ENCODE measurements at places on chromosomes 7 and 10.
A peak's percentile ranks its signal among the peaks of the same experiment; 100 is the strongest.

- no peak for DNase-seq
Measured at GRCh38 chr7:94398841-94399240, 4.1 kb downstream of the COL1A2 start.

DNA sequence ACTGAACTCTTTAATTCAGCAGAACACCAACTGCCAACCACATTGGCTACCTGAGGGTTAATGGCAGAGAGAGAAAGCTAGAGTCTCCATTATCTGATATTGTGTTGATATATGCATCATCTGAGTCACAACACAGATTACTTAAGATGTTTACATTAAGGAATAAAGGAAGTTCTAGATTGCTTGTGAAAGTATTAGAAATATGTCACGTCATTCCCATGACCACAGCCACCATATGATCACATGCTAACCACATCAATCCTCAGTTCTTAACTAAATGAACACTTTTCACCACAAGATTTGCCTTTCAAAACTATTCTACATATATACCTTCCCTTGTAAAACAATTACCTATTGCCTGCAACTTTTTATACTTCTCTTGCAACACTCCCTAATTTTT is 337.9 kb downstream of the FGFR2 start:
- no peak for DNase-seq

DNA sequence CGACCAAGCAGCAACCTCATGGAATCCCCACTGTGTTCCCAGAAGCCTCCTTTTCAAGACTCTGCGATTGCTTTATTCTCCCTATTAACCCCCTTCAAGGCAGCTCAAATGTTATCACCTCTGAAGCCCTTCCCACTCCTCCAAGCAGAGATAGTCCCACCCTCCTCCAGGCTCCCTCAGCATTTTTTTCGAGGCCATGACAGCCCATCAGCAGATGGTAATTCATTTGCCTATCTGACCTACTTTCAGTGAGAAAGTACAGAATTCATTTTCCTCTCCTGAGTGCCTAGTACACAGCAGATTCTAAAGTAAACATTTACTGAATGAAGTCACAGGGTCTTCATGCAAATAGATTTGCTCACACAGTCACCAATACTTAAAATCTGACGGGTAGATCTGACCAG is 47.8 kb downstream of the HERPUD2 start:
- DNase-seq: no peak

- no peak for DNase-seq
Measured at GRCh38 chr7:147363101-147363500, 1227.5 kb upstream of the C7orf33 start.

- DNase-seq: no peak
Measured at GRCh38 chr7:73706126-73707044, 13.1 kb downstream of the STX1A start.

- DNase-seq: no peak
Measured at GRCh38 chr7:6384327-6384726, 63.4 kb downstream of the DAGLB start.

- DNase-seq: no peak
Measured at GRCh38 chr7:141463986-141464385, 87.2 kb upstream of the AGK start.

GRCh38 chr7:1330801-1331425 is 98.2 kb downstream of the UNCX start:
- no peak for DNase-seq

DNA sequence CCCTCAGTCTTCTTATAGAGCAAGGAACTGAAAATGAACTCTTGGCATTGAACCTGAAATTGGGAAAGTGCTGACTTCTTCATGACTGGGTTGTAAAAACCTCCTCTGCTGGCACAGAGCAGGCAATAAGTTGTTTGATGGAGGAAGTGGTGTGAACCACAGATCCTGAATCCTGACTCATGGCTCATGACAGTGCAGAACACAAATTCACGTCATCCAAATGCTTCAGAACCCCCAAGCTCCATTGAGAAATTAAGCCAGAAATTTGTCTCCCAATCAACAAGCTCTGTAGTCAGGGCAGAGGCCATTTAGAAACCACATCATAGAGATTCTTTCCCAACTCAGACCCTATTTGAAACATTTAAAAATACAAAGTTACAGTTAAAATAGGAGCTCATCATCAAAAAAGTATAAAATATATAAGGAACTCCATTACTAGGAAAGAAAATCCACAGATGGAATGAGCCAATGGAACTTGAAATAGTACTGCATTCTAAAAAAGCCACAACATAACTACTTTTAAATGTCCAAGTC is 10.3 kb upstream of the STK17A start:
- peak; percentile 83 for DNase-seq

DNA sequence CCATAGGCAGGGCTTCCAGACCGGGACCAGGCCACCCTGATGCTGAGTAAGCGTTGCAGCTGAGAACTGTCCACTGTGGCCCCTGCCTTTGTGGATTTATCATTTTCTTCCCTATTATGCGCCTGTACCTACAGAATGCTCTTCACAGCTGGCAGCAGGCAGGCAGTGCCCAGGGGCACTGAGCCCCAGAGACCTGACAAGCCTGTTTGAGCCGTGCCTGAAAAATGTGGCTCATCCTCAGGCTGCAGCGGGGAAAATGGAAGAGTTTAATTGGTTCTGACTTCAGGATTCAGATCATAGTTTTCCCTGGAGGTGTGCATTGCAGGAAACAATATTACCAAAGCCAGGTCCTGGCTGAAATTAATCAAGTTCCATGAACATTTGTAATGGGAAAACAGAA is 200.2 kb downstream of the ZNF438 start:
- no peak for DNase-seq

DNA sequence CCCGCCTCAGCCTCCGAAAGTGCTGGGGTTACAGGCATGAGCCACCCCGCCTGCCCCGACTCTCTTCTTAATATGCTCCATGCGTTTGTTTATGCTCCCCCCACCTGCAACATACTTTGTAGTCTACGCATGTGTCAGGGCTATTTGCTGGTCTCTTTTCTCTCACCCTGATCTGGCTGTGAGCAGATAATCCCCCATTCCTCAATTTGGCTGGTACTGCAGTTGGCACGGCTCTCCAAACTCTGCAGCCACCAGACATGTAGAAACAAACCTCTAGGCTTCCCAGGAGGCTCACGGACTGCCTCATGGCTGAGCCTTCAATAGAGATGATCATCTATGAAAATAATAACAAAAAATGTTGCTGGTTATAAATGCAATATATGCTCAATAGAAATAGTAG is 540.3 kb upstream of the GALNT17 start:
- no peak for DNase-seq

DNA sequence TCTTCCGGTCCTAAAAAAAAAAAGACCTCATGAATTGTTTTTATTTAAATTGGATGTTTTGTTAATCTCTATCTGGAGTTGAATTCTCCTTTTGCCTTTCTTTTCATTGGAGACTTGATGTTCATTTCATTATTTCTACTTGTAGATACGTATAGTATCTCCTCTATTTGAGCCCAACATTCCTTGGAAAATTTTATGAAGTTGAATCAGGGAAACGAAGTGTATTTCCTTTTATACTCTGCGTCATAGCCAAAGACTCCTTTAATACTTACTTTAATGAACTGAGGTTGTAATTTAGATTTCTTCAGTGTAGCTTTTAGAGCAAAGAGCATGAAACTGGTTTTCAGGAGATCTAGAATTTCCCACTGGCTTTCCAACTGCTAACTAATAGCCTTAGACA is 132.4 kb downstream of the KIAA1217 start:
- DNase-seq: no peak

DNA sequence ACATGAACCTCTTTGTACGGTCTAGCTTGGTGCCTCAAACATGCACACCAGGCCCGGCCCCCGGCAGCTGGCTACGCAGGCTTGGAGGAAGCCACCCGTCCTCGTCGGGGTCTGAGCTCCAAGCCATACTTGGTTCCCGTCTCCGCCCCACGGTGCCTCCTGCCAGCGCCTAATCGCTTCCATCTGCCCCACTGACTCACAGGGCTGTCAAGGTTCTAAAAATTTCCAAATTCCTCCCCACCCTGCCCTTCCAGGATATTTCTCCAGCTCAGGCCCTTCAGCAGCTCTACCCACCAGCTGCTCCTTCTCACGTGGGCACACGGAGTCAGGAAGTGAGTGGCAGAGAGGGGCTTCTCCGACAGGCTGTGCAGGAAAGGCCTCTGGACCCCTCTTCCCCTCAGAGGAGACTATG is 38.8 kb downstream of the TMEM270 start:
- no peak for DNase-seq

DNA sequence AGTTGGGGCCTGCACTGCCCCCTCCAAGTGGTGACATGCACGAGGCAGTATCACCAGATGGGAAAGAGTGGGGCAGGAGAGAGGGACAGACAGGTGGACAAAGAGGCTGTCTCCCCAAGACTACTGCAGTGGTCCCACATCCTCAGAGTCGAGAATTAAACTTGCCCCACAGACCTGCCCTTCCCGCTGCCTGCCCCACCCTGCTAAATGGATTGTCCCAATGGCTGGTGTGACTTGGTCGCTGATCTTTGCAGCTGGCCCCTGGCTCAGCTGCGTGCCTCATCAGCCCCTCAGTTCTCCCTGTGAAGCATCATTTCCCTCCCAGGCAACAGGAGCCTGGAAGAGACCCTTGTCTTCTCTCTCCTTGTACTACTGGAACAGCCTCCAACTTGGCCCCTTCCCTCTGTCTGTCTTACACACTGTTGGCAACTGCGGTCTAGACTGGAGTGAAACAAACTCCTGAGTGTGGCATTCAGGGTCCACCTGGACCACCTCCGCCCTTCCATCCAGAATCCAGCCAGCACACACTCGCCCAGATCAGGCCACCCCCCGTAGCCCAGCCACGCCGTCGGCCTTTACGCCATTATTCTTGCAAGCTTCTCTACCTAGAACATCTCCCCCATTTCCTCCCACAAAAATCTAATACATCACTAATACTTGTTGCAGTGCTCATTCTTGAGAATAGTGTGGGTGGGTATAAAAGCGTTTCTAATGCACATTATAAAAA is 275.1 kb downstream of the CELF2 start:
- DNase-seq: no peak

DNA sequence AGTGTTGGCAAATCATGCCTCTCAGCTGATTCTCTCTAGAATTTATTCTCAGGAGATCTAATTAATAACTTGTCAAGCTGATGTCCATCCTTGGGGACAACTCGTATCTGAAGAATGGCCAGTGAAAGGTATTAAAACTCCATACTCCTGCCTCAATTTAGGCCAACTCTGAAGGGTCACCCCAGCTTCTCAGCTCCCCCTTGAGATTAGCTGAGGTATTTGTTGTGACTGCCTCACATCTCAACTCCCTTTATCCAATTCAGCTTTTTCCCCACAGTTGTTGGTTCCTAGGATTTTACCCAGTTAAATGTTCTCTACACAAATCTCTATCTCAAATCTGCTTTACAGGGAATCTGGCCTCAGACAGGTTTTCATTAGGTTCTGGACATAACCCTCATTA is 182.4 kb downstream of the MALRD1 start:
- no peak for DNase-seq

GRCh38 chr7:48011323-48011722 is 17.6 kb downstream of the SUN3 start:
- no peak for DNase-seq

GRCh38 chr7:64098-64915 is 128.1 kb upstream of the FAM20C start:
- no peak for DNase-seq

GRCh38 chr7:116317907-116318306 is 107.6 kb downstream of the TES start:
- DNase-seq: no peak

- no peak for DNase-seq
Measured at GRCh38 chr7:55132550-55132889, 113.7 kb downstream of the EGFR start.

- no peak for DNase-seq
Measured at GRCh38 chr7:107560898-107561516, 2.7 kb downstream of the COG5 start.

GRCh38 chr7:129222064-129222463 is 2.8 kb upstream of the AHCYL2 start:
- no peak for DNase-seq

DNA sequence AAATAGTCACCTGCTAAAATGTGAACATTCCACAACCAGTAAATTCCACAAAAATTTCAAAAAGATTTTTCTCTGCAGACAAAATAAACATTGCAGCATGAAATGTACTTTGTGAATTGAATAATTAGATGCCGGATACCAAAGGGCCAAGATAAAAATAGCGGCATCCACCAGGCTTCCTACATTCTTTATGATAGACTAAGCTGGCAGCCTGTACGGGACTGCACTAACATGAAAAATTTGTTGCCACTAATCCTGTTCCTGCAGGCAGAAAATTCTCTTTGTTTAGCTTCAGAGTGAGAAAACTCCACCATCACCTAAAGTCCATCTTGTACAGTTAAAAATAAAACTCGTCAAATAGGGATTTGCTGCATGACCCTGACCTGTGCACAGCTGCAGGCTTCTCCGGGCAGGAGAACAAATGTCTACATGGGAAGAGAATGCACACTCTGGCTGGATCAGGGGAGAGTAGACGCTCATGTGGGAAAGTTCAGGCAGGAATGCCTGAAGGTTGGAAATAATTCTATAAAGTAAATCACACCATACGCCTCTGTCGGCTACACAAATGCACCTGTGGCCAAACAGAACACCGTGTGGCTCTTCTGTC is 15.6 kb upstream of the ADO start:
- DNase-seq: no peak

GRCh38 chr10:34200355-34200901 is 614.7 kb downstream of the PARD3 start:
- DNase-seq: no peak

- no peak for DNase-seq
Measured at GRCh38 chr7:156074982-156075615, 262.8 kb upstream of the SHH start.

GRCh38 chr10:99172950-99173349 is 62.7 kb downstream of the HPSE2 start:
- DNase-seq: no peak

- no peak for DNase-seq
Measured at GRCh38 chr10:36188461-36188860, 546.4 kb upstream of the FZD8 start.

GRCh38 chr10:102627736-102628293 is 16.5 kb upstream of the TRIM8 start:
- no peak for DNase-seq

GRCh38 chr10:50909334-50910014 is 24.0 kb upstream of the A1CF start:
- no peak for DNase-seq

- no peak for DNase-seq
Measured at GRCh38 chr10:122282253-122282671, 11.2 kb downstream of the BTBD16 start.

- no peak for DNase-seq
Measured at GRCh38 chr7:73727952-73728351, 8.5 kb upstream of the STX1A start.

GRCh38 chr7:100745184-100745583 is 11.8 kb downstream of the ZAN start:
- no peak for DNase-seq

- no peak for DNase-seq
Measured at GRCh38 chr10:67519434-67519833, 176.6 kb downstream of the CTNNA3 start.

- DNase-seq: no peak
Measured at GRCh38 chr10:131431978-131432690, 120.6 kb upstream of the TCERG1L start.

DNA sequence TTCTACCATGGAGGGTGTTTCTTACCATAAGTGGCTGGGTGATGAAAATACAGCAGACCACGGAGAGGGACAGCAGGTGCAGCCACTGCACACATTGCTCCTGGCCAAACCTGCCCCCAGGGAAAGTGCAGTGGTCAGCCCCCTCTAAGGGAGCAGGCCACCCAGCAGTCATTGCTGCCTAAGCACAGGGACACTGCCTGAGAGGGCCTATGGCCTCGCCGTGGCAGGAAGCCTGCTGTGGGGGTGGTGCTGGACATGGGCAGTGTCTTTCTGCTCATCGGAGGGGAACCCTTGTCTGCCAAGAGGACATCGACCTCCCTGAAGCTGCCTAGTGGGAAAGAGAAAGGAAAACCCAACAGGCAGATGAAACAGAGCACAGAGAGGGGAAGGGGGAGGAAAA is 118.3 kb downstream of the PKD1L1 start:
- DNase-seq: no peak

Data from hematopoietic multipotent progenitor cell treated with erythropoietin and hydrocortisone succinate and interleukin-3 and kit ligand, for 17 days (in vitro differentiated cells).